A375 (cell line): ENCODE measurements at places on chromosomes 6 and 20. TPM values are rescaled to one million over a fixed set of nuclear protein-coding genes. Genes with fewer than 3 reads are reported as not detected.

UFL1 gene
- total RNA-seq = 7.3 and 9.2 TPM in 2 replicates

SPEF1 gene
- total RNA-seq = 1.0 and 1.2 TPM in 2 replicates

ZSCAN31 gene
- 2.0 and 2.1 TPM in 2 replicates for total RNA-seq

SCRT2 gene
- total RNA-seq = not detected in 2 replicates

GPX6 gene
- not detected in 2 replicates for total RNA-seq

CCN2 gene
- total RNA-seq = 40.6 and 43.2 TPM in 2 replicates

POU3F2 gene
- total RNA-seq = 4.5 and 5.0 TPM in 2 replicates

C6orf52 gene
- 0.34 and 0.82 TPM in 2 replicates for total RNA-seq

SPATS1 gene
- not detected in 2 replicates for total RNA-seq

HLA-DQA1 gene
- total RNA-seq = 1.9 and 2.0 TPM in 2 replicates

THBD gene
- total RNA-seq = 0.56 and 0.79 TPM in 2 replicates

DTNBP1 gene
- total RNA-seq = 6.5 and 7.7 TPM in 2 replicates

GLO1 gene
- 104 and 117 TPM in 2 replicates for total RNA-seq

OR2J3 gene
- total RNA-seq = not detected in 2 replicates

TOMM34 gene
- total RNA-seq = 94.4 and 102 TPM in 2 replicates

APOM gene
- 0.19 and 2.5 TPM in 2 replicates for total RNA-seq

ACTL10 gene
- 9.3 and 9.6 TPM in 2 replicates for total RNA-seq

KIF25 gene
- 0.29 TPM in 1 of 2 replicates, not detected in the other for total RNA-seq

MANEA gene
- 4.5 and 4.8 TPM in 2 replicates for total RNA-seq

SALL4 gene
- 1.4 and 1.8 TPM in 2 replicates for total RNA-seq
